NCI-H1694 treated with DMSO at 0.1 percent for 48 hours (cell line): ENCODE measurements at places on chromosomes 6 and 20.

DNA sequence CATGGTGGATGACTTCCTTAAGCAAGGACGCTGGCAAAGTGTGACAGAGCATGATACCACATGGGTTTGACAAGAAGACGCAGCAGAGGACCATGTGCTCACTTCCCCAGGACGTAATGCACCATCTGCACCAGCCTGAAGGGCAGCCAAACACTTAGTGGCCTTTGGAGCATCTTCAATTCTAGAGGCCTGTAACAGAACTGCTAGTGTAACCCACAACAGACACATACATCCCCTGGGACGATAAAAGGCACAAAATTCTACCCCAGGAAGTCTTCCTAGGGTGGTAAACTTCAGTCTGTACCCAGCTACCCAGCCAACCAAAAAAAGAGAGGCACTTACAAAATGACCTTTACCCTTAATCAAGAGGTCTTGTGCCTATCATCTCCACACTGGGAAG, 9.2 kb upstream of the CPNE1 start:
- no peak for DNase-seq

DNA sequence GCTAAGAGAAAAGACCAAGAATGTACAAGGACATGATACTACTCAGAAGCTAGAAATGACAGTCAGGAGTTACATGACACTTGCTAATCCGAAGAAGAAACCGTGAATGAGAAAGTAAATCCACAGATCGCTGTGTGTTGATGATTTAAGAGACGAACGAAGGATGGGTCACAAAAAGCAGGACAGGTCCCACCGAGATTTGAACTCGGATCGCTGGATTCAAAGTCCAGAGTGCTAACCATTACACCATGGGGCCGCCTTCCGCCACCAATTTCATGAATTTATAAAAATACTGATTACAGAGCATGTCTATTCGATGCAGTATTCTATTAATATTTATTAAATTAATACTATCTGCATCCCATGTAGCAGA, 54.0 kb upstream of the BTN3A2 start:
- peak; percentile 30 for DNase-seq

GRCh38 chr6:55379895-55380294, 52.6 kb downstream of the GFRAL start:
- no peak for DNase-seq

- DNase-seq = no peak
Observed at GRCh38 chr6:5280920-5281319, 19.6 kb downstream of the FARS2 start.

- DNase-seq = no peak
Observed at GRCh38 chr6:25277857-25278256, 1.3 kb upstream of the CARMIL1 start.

- DNase-seq = no peak
Observed at GRCh38 chr6:113662688-113663333, 194.3 kb upstream of the MARCKS start.

DNA sequence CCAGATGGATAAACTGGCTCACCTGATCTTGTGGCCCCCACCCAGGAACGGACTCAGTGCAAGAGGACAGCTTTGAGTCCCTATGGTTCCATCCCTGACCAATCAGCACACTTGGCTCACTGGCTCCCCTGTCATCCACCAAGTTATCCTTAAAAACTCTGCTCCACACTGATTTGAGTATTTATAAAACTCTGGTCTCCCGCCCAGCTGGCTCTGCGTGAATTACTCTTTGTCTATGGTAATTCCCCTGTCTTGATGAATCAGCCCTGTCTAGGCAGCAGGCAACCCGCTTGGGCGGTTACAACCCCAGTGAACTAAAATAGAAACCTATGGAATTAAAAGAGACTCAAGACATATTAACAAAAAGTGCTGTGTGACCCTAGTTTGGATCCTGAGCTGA, 38.1 kb upstream of the CD83 start:
- DNase-seq = no peak

DNA sequence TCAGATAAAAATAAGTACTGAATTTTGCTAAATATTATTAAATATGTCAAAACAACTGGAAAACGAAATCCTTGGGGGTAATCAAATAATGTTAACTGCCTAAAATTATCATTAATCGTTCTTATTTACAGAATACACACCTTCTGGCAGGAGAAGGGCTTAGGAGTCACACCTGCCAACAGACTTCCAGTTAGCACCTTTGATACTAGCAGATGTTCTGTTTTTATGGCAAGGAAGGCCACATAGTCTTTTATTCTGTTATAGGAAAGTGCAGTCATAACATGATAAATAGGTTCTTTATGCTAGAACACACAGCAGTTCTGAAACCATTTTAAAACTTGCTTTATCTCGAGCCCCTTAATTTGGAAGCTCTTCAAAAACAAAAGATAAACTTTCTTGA, 464.1 kb downstream of the UTRN start:
- DNase-seq = no peak

GRCh38 chr6:140138311-140139010, 764.0 kb upstream of the CITED2 start:
- DNase-seq = no peak

DNA sequence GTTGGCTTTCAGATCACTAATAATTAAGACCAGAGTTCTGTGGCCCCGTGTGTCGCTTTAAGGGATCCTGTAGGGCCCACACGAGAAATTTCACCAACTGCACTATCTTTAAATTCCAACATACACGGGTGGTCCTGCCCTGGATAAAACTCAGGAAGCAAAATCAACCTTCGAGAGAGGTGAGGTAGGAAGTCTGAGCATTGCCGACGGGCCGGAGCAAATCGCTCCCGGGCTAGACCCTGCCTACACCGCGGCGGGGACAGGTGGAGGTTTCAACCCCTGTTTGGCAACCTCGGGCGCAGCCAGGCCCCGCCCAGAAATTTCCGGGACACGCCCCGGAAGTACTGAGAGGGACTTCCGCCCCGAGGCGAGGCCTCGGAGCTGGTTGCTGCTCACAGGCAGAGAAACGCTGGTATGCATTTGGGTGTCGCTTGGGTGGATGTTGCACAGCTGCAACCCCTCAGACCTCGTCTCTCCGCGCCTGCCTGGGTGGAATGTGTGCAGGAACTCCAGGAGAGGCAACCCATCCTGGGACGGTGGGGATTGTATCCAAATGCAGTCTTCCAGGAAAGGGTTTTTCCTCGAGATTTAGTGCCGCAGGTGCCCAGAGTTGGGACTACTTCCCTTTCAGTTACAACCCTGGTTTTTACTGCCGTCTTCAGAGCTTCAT, 19.9 kb downstream of the ZKSCAN8 start:
- no peak for DNase-seq

- no peak for DNase-seq
Observed at GRCh38 chr6:85660181-85660611, 17.5 kb upstream of the SYNCRIP start.

GRCh38 chr20:9093218-9093957, 24.5 kb downstream of the PLCB4 start:
- DNase-seq = no peak

DNA sequence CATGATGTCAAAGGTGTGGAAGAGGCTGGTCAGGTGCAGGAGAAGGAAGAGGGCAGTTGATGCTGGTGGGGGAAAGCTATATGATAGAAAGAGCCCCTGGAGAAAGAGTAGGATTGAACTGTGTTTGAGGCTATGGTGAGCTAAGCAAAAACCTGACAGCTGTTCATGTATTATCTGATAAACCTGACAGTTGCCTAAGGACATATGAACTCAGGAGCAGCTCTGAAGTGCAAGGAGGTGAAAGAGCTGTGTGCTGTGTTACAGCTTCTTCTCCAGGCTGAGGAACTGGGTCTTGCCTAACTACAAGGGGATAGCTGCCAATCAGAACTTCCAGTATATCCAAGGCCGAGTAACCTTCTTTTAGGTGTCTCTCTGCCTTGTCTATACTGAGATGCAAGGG, 81.8 kb downstream of the LCA5 start:
- DNase-seq = no peak
